Stimulated activated CD4-positive, alpha-beta T cell treated with anti-CD3 and anti-CD28 coated beads, Interleukin-15, amount 100 ng/mL, for 48 hours (primary cell): ENCODE measurements at places on chromosomes 4 and X.

DNA sequence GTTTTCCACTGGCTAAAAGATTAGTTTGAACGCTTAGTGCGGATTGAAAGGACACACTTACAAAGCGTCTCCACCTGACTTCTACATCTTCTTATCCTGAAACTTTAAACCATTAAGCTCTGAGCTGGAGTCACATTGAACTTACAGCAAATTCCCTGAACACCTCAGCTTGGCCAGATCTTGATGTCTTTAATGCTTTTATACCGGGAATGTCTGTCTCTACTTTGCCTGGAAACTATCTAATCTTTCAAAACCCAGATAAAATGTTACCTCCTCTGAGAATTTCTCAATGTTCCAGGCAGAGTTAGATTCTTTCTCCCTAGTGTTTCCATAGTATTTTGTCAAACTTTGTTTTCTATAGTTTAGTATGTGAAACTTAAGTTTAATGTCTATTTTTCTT, 179.9 kb downstream of the DTHD1 start:
- no peak for DNase-seq

GRCh38 chr4:48898733-48899431, 7.7 kb downstream of the OCIAD2 start:
- no peak for DNase-seq

DNA sequence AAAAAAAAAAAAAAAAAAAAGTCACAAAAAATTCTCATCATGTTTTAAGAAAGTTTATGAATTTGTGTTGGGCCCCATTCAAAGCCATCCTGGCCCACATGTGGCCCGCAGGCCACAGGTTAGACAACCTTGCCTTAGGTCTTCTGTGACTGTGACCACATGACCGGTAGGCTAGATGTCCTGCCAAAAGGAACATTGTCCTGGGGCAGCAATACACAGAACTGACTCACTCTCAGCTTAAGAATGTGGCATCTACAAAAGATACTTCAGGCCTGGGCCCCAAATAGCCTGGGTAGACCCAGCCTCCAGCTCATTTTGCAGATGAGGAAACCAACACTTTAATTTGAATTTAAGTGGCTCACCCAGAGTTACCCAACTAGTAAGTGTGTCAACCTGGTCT, 10.0 kb downstream of the AWAT2 start:
- DNase-seq = no peak

GRCh38 chr4:118282692-118283091, 70.1 kb downstream of the PRSS12 start:
- DNase-seq = no peak

DNA sequence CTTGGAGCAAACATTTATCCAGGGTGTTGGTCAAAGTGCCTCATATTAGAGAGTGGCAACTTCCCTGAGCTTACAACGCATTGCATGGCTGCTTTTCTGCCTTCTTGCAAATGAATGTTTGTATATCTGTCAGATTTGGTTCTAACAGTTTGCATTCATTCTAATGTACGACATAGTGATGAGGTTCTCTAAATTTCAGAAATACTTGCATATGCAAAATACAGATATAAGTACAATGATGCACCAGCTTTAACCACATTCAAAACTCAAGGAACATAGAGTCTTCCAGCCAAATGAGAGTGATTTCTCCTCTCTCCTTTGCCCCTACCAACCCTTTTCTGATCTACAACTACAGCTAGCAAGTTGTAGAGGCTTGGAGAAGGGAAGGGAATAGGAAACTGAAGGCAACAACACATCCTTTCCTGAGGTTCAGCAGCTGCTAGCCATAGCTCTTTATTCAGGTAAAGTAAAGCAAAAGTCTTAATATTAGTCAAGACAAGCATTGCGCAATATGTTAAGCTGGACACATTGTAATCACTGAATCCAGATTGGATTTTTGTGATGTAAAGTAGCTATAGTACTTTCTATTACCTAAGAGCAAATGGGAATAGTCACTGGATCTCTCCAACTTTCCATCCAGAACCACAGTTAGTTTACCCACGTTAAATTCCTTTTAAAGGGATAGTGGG, 6.3 kb downstream of the TKTL2 start:
- no peak for DNase-seq

DNA sequence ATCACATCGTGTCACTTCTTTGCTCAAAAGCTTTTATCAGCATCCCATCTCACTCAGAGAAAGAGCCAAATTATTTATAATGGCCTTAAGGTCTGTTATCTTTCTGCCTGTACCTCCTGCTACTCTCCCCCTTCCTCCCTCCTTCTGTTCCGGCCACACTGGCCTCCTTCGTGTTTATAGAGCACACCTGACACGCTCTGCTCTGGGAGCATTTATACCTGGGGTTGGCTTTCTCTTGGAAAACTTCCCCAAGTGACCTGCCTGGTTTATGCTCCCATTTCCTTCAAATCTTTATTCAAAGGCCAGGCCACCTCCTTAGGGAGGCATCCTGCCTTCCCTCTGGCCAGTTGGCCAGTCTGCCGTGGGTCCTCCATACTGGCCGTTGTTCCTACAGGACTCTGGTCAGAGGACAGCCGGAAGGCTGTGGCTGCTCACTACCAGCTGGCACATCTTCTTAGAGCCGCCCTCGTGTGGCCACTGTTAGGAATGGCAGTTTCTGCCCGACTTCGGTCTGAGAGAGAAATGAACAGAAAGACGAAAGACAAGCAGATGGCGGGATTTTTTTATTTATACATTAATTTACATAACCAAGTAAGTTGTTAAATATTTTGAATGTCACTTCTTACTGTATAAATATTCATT, 80.2 kb upstream of the CBLL2 start:
- DNase-seq = peak; percentile 10

DNA sequence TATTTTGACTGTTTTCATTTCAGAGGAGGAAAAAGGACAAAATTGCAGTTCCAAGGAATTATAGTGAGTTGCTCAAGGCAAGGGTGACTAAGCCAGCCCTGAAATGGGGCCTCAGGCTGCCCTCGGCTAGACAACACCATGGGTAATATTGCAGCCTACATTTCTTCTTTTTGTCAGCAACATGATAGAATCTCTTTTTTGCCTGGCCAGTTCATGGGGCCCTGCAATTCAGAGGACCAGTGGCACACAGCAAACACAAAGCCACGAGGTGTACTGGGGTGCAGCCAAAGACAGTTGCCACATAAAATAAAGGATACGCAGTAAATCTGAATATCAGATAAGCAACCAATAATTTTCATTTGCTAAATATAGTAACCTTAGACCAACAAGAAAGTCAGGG, 41.8 kb downstream of the RBM47 start:
- DNase-seq = no peak
